ENCODE measurements at places on chromosomes 6 and 20.

GRCh38 chr6:134546962-134547645 is 229.2 kb upstream of the SGK1 start:
- no peak for DNase-seq

- no peak for DNase-seq
Measured at GRCh38 chr6:46490425-46491200, 636 bp downstream of the RCAN2 start.

- peak; percentile 67 for DNase-seq
Measured at GRCh38 chr20:56626367-56627121, 2.6 kb upstream of the TFAP2C start.

GRCh38 chr6:13452346-13453117 is 34.9 kb downstream of the GFOD1 start:
- no peak for DNase-seq

DNA sequence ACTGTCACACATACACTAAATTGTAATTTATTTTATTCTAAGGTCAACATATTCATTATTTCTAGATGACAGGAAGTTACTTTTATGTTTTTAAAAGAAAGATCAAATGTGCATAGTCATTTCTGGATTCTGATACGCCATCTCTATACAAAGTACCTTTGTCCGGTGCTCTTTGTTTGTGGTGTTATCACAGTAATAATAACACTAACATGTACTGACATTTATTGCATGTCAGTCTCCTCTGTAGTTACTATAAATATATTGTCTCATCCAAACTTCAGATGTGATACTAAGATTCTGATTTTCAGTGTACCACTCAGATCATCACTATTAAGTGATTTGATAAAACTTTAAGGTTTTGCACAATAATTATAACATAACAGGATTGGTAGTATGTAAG is 90.3 kb upstream of the TPD52L1 start:
- DNase-seq, result no peak

- DNase-seq, result no peak
Measured at GRCh38 chr20:47609001-47609400, 107.3 kb downstream of the NCOA3 start.

All from NB4 (cell line).